Stimulated activated naive CD4-positive, alpha-beta T cell (primary cell): ENCODE measurements at places on chromosomes 6 and 20.

DNA sequence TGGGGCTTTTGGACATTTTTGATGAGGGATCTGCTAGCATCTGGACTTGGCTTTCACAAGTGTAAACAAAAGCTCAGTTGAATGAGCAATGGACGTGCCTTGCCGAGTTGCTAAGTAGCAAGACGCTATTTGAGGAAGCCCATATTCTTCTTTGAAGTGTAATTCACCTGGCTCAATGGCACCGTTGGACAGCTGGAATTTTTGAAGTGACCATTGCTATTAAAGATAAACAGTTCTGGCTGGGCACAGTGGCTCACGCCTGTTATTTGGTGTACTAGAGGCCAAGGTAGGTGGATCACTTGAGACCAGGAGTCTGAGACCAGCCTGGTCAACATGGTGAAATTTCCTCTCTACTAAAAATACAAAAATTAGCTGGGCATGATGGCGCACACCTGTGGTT is 88.8 kb upstream of the SOX4 start:
- no peak for DNase-seq

DNA sequence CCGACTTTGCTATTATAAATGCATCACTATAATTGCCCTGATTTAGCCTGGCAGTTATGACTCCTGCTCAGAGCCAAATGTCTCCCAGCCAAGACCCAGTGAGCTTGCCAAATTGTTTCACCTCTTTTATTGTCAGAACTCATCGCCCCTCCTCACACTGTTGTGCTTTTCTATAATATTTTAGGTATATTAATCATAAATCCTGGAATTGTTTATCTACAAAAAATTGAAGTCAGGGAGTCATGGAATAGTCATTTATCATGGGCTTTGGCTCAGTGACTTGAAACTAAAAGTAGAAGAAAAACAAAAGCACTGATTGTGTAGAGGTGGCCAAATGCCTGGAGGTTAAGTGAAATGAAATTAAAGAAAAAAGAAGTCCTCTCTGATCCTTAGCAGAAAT is 85.6 kb downstream of the PFDN4 start:
- no peak for DNase-seq

DNA sequence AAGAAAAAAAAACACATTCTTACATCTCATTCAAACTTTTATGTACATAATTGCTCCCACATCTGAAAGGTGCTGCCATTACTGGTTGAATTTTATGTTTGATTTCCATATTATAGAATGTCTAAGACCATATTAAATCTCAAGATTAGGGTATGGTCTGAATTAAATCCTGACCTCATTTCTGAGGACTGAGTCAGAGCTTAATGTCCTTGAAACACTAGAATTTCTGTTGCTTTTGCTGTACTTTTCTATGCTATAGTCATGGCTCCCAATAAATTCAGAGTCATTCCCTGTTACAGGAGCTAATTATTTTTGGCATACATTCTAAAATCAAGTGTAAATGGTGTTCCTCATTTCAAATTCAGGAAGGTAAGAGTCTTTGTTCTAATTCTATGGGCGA is 285.3 kb upstream of the MANEA start:
- no peak for DNase-seq

GRCh38 chr6:41071501-41071922 is 644 bp downstream of the OARD1 start:
- DNase-seq: no peak

DNA sequence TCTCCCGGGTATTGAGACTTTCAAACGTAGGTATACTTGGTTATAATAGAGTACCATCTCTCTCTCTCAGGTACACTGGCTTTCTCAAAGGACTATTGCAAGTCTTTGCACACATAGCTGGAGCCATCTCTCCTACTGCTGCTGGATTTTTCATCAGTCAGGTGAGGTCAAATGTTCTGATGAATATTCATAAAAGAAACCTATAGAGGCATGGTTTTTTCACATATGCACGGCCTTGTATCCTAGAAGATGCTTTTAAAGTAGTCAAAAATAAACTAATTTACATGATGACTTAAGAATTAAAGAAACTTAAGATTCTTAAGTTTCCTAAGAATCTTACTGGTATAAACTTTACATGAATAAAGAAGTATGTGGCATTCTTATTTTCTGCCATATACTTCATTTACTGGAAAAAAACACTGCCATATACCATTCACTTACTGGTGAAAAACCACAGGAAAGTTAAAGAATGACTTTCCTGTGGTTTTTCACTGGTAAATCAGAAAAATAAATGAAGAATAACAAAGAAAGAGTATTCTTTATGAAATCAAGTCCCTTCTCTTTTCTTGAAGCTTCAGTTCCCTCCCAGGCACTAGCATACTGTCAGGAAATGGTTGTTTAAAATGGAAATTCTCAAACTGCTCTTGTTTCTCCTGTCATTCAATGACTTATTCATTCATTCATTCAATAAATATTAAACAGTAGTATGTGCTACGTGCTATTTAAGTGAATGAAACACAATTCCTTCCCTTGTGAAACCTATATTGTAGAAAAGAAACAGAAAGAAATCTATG is 23.5 kb downstream of the SLC17A4 start:
- DNase-seq: no peak

DNA sequence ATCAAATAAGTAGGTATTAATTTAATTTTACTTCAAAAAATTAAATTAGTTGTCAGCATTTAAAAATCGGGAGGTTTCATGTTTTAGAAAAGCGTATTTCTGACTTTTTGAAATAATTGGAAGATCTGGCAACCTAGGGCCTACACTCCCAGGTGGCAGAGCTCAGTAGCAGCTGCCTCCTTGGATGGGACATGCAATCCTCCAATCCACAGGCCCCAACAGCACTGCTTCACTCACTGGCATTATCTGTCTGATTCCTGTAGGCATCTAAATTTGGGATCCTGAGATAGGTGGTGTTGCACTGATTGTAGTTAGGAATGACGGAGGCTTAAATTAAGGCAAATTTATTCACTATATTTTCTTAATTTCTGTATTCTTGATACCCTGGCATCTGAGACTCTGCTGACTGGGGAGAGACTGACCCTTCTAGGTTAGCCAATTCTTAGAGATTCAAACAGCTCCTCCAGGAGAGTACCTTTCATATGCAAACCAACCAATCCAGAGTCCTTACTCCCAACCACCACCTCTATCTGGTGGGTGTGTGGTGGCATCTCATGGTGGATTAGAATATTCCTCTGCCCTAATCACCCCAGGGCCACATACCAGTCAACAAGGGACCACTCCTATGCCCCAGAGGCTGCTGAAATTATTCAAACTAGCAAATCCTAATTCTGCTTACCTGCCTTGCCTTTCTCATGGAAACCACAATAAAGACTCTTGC is 146.6 kb upstream of the GLP1R start:
- DNase-seq: no peak

- no peak for DNase-seq
Observed at GRCh38 chr6:130617658-130618057, 209.5 kb upstream of the SMLR1 start.

DNA sequence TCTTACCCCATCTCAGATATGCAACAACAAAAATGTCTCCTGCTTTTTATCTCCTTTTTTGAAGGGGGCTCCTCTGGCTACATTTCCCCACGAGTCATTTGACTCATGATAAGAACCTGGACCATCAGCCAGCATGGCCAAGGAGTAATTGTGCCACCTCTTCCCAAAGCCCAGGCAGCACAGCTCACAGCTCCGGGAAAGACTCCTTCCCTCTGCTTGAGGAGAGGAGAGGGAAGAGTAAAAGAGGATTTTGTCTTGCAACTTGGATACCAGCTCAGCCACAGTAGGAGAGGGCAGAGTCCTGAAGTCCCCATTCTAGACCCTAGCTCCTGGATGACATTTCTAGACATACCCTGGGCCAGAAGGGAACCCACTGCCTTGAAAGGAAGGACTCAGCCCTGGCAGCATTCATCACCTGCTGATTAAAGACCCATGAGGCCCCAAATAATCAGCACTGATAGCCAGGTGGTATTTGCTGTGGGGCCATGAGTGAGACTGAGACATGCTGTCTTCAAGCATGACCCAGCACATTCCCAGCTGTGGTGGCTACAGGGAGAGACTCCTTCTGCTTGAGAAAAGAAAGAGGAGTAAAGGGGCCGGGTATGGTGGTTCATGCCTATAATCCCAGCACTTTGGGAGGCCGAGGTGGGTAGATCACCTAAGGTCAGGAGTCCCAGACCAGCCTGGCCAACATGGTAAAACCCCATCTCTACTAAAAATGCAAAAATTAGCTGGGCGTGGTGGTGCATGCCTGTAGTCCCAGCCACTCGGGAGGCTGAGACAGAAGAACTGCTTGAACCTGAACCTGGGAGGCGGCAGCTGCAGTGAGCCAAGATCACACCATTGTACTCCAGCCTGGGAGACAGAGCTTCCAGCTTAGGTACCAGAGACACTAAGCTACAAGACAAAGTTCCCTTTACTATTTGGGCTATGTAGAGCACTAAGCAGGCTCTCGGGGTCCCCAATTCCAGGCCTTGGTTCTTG is 28.1 kb downstream of the NCOA6 start:
- no peak for DNase-seq

DNA sequence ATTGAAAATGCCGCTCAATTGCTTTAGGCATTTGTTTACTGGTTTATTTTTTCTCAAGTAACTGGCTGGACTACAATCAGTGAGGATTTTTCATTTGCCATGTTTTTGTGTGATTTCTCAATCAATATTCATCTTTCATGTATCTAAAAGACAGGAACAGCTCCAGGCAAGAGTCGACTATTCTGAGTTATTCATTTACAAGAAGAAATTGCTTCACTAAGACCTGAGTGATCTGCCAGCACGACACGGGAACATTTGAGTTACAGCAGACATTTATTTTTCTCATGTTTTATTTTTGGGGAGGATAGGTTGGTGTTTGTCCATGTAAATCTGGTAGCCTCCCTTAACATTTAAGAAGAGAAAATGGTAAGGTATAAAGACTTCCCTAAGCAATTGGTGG is 124.1 kb downstream of the CBLN4 start:
- no peak for DNase-seq

DNA sequence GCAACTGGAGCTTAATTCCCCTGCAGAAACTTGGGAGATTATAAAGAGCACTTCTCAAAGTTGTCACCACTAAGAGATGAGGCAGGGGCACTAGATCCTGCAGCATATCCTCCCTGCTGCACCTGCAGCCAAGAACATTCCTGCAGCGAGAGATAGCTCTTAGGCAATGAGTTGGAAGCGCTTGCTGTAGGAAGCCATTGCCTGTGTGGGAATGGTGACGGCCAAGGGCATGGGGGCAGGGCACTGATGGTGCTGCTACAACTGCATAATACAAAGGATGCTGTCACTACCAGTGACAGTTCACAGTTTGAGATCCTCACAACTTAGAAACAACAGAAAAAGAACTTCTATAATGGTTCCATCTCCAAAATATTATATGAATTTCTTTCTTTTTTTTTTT is 89.9 kb downstream of the CDS2 start:
- no peak for DNase-seq

DNA sequence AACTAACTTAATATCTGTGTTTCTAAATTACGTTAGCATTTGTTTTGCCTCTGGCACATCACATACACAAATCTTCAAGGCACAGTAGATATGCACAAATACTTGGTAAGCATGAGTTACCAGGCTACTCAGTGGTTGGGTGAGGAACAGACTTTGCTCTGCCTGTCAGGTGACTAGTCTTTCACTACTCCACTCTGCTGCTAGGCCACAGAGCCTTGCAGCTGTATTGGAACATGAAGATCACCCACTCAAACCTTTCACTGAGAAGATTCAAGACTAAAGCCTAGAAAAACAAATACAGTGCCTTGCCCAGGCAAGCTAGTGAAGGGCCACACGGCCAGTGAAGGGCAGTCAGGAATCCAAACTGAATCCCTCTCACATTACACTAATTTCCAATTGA is 47.0 kb downstream of the DTNBP1 start:
- DNase-seq: no peak

DNA sequence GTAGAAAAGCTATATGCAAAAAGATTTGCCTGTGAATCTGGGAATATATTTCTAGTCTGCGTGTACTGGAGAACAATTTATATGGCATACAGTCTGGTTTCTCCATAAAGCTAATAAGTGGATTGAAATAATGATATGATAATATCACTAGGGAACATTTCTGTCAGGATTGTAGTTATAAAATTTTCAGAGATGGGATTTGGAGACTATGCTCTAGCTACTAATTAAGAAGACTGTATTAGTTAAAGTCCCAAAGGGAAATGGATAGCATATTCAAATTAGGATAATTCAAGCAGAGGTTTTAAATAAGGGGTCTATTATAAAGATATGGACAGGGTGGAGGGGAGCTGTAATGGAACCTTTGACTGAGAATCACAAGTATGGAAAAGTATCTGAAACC is 7.2 kb upstream of the STX11 start:
- no peak for DNase-seq

DNA sequence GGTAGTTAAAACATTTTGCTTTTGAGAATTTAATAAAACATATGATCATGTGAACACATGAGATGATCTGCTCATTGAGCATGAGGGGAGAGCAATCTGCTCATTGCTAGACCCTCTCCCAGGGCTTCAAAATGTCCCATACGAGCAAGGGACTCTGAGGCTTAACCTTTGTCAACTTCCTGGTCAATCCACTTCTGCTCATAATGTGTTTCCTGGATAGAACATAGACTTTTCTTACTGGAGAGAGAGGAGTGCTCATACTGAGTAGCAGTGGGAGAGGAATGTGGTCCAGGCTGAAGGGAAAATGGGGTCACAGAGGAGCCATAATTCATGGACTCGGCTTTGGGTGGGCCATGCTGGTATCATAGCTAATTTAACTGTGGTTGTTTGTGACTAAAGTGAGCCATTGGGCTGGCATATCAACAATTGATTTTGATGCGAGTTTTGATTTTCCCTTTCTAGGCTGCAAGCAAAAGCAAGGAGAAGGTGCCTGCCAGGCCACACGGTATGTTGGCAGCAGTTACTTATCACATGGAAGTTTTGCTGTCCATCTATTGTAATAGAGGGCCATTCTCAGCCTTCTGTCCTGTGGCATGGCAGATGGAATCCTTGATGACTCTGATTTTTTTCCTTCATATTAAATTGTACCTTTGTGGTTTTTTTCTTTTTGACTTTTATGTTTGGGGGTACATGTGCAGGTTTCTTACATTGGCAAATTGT is 20.8 kb upstream of the ADGRF4 start:
- DNase-seq: no peak

DNA sequence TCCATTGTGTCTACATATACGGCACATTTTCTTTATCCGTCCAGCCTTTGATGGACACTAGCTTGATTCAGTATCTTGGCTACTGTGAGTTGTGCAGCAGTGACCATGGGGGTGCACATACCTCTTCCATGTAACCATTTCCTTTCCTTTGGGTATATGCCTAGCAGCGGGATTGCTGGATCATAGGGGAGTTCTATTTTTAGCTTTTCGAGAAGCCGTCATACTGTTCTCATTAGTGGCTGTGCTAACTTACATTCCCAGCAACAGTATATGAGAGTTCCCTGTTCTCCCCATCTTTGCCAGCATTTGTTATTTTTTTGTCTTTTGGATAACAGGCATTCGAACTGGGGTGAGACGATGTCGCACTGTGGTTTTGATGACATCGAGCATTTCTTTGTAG is 395.0 kb downstream of the SMOC2 start:
- DNase-seq: no peak

- DNase-seq: no peak
Observed at GRCh38 chr6:86192123-86192522, 549.4 kb upstream of the SYNCRIP start.

- no peak for DNase-seq
Observed at GRCh38 chr20:17626217-17627007, 55.6 kb downstream of the RRBP1 start.
